ENCODE measurements at places on chromosomes 3 and 15. TPM values are rescaled to one million over a fixed set of nuclear protein-coding genes. Genes with fewer than 3 reads are reported as not detected.

The GOLGA8H gene
- total RNA-seq: 0.44 TPM

The RUVBL1 gene
- 182 TPM for total RNA-seq

The ROPN1 gene
- not detected for total RNA-seq

The ADGRG7 gene
- not detected for total RNA-seq

The PIGZ gene
- total RNA-seq: 1.2 TPM

DNA sequence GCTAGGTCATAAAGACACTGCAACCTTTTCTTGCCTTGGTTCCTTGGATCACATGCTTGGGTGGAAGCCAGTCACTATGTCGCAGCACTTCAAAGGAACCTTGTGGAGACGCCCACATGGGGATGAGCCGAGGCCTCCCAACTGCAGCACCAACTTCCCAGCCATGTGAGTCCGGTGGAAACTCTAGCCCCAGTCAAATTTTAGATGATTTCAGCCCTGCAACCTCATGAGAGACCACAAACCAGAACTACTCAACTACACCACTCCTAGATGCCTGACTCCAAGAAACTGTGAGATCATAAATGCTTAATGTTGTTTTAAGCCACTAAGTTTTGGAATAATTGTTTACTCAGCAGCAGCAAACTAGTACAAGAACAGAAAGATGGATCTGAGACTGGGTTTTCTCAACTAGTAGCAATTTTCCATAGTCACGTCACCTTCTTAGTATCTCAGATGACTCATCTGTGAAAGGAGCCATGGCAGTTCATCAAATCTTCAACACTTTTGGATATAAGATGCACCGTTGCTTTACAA is 86.5 kb downstream of the MB21D2 start:
- DNase-seq: no peak

GRCh38 chr15:72272997-72273352 is 621 bp upstream of the PARP6 start:
- DNase-seq: no peak

DNA sequence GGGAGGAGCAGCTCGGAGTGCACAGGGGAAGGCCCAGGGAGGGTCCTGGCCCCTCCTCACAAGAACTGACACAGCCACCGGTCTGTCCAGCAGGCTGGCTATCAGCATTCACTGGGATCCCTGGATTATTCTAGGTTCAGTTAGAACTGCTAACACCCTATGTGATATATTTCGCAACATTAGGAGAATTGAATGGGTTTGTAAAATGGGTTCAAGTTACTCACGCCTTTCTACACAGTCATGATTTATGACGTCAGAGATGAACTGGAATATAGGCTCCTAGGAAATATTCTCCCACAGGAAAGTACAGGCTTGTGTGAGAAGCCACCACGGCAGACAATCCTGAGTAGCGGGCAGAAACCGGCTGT is 969 bp upstream of the BSN start:
- DNase-seq: no peak

Data from H7 (cell line).